Inflammatory macrophage treated with lipopolysaccharide for 4 hours (primary cell): ENCODE measurements at places on chromosomes 3 and 15.

- no peak for DNase-seq
These were observed 269.8 kb downstream of the RYR3 start for GRCh38 chr15:33580526-33580925.

- DNase-seq, result no peak
These were observed 14.0 kb downstream of the CHD2 start for GRCh38 chr15:92914103-92914499.

DNA sequence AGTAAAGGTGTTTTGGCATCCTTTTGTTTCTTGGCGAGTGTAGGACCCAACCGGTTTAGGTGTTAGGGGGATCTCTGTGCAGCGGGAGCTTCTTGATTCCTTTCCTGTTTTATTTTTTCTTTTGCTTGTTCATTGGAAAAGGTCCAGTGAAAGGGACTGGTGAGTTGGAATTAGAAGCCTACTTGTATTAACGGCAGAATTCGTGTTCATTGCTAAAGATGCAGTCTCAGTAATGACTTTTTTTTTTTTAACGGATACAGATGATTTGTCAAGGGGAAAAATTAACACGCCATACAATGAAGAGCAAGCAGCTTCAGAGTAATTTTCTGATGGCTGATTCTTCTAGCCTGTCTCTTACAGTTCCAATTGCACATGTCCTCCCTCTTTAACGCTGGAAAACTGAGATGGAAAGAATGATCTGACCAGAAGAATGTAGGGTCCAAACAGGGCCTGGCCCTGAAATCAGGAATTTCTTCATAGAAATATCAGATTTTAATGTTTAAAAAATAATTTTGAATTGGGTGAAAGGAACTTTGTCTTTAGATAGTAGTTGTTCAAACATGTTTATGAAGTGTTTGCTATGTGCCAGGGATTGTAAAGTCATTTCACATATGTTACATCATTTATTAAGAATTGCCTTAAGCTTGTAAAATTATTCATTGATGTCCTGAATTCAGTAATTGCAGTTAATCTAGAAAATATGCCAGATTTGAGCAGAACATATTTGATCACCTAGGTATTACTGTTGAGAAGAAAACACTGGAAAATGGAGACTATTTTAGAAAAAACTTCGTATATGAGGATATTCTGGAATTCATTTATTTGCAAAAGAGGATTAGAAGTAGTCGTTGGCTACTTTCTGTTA, 1.4 kb downstream of the MAPK6 start:
- no peak for DNase-seq

- DNase-seq, result no peak
These were observed 16.6 kb downstream of the ABHD6 start for GRCh38 chr3:58254144-58254543.

GRCh38 chr15:79900087-79900486, 3.3 kb upstream of the MTHFS start:
- DNase-seq, result peak; percentile 79

DNA sequence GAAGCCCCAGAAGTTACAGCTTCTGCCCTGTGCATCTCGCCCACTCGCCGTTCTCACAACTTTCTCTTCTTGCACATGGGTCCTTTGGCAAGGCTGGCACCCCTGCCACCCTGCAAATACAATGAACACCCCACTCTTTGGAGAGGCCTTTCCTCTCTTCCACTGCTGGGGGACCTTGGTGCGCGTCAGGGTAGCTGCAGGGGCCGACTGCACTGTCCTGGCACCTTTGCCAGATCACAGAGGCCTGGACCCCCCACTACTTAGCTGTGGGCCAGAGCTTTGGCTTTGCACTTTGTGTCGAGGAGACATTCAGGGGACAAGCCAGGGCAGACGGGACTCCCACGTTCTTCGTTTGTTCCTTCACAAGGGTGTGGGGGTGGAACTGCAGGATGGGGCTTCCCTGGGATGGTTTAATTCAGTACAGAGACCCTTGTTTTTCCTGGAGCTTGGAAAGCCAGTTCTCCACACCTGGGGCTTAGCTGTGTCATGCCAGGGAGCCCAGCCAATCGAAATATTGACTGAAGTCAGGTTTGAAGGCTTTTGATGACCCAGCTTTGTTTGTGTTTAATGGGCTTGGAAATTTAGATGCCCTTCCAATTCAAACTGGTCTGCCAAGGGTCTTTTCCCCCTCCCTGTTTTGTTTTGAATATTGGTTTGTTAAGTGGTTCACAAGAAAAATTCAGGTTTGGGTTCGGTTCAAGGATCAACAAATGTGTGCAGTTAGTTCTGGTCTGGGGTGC, 256.1 kb upstream of the TLE3 start:
- DNase-seq, result no peak

- DNase-seq, result no peak
These were observed 500.9 kb upstream of the MDFIC2 start for GRCh38 chr3:70813311-70813710.

DNA sequence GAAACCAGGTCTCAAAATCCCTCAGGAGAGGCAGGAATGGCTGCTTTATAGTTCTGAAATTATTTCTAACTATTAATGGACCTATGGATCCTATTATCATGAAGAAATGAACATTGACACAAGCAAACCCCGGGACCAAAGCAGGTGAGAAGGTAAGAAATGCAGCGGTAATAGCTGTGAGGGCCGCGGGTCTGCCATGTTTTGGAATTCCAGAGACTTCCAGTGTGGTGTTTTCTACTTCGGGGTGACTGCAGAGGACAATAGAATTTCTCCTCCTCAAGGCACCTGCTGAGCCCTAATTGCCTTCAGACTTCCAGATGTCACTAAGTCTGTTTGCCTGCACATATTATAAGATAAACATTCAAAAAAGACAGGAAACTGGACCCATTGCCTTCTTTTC, 437.4 kb downstream of the GABRG3 start:
- no peak for DNase-seq

DNA sequence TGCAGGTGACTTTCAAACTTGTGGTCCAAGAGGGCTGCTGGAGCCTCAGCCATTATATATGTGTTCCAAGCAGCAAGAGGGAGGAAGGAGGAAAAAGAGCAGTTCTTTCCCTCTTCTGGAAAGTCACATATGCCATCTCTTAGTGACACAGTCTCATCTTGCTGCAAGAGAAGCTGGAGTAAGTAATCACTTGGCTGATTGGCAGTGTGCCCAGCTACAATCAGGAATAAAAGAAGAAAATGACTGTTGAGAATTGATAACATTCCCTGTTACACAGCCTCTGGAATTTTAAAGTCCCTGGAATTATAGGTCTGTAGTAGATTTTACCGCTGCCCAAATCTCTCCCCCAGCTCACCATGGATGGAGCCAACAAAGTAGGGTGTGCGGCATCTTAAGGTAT, 31.4 kb upstream of the LYZL4 start:
- DNase-seq, result no peak

DNA sequence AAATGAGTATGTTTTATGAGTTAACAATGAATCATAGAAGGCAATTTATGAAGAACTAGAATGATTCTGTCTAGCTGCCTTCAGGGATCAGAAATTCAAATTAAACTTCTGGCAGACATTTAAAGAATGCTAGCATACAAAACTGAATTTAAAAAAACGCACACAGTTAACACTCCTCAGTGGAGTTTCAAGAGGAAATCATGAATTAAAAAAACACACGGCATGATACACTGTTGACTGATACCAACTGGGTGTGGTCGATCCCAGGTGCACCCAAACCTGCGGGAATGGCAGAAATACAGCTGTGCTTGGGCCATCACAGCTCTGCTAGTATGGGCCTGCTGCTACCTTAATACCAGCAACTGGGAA, 526.0 kb downstream of the FOXP1 start:
- no peak for DNase-seq

- no peak for DNase-seq
These were observed 113.6 kb downstream of the ADAMTS9 start for GRCh38 chr3:64574194-64574593.

DNA sequence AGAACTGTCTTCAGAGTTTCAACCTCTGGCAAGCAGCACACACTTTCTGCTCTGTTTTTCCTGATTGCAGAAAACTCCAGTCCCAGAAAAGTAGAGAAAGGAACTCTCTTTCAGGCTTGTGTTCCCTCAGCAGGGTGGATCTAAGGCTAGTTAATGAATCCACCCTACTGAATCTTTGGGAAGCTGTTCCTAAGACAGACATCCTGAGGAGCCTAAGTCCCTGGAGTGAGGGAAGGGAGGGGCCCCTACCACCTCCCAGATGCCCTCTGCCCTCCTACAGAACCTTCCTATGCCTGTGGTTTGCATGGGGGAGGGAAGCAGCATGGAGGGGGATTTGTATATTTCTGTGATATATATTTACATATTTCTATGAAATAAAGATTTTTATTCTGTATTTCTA, 124.4 kb downstream of the ANO10 start:
- DNase-seq, result no peak

GRCh38 chr15:89998141-89998661, 2.9 kb upstream of the ZNF710 start:
- peak; percentile 69 for DNase-seq

- no peak for DNase-seq
These were observed 31.9 kb upstream of the ZNF280D start for GRCh38 chr15:56765251-56765650.

DNA sequence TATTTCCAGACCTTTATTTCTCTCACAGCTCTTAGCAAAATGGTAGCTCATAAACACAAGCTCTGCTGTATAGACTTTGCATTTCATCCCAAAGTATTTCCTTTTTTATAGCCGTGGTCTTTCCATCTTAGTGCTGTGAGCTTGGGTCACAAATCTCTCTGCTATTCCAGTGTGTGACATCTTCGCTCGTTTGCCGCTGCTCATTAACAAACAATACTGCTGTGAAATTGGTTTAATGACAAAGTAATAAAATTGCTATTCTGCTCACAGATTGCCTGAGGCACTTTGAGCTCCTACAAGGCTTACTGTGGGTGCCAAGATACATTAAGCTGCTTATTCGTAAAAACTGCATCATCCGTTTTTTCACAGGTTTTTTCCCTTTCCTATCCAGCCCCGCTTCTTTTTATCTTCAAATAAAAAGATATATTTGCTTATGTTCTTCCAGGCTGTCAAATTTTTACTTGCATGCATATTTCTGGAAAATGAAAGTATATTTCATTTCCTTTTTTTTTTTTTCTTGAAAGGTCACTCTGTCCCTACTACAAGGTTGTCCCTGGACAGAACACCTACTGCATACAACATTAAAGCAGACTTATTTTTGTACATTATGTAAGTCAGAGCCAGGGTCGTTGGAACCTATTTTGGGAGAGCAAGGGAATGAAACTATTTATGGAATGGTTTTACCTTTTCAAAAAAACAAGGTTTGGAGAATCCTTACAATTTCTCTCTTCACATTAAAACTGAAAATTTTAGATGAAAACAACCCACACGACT, 174.5 kb downstream of the MEIS2 start:
- DNase-seq, result no peak

DNA sequence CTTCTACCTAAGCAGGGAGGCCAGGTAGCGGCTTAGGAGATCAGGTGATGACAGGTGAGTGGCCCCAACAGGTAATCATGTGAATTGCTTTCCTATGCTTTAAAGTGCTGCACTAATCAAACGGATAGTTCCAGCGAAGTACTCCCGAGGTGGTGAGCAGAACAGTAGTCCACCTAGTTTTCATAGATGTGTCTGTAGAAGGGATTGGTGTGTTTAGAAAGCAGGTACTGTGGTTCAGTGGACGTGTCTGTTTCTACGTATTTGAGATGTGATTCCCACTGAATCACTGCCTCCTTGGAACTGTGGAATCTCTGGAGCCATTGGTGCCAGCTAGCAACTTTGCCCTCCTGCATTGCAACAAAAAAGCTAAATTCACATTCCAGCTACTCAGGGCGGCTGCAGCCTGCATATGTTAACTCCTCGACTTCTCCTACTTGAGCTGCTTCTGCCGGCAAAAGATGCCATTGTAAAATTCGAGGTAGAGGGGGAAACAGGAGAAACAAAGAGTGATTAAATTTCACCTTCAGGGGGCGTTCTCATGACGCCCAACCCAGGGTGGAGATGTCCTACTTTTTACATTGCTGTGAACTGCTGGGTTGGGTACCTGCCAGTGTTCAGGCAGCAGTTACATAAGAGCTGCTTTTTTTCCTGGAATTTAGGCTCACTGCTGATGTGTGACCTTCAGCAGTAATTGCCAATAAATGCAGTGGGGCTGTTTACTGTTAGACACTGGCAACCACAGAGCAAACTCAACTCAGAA, 227.3 kb downstream of the ITPR1 start:
- no peak for DNase-seq
